ENCODE measurements at places on chromosomes 1 and 21.

DNA sequence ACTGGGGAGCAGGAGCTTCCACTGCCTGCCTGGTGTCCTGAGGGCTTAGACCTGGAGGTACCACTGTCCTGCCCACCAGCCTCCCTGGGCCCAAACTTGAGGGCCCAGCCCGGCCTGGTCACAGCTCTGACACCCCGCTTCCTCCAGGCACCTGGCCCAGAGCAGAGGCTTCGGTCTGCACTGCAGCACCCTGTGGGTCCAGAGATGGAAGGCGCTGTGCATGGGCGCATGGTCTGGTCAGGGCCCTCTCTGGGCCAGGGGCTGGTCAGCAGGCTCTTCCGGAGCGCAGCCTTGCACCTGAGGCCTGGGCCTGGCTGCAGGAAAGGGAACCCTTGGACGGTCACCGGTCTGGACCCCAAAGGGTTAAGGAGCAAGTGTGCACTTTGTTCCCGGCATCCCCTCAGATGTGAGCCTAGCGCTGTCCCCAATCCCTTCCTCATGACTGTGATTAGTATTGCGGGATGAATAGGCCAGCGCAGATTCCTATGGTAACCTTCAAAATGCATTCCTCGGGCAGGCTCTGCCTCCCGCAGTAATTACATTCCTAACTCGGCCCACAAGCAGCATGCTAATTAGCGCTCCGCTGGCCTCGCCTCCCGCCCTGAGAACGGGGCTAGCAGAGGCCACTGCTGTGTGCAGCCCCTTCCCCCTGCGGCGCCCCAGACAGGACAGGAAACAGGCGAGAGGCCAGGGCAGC is 36.3 kb downstream of the PRDM16 start:
- peak; percentile 42 for DNase-seq

GRCh38 chr1:197868751-197869489 is 33.5 kb upstream of the C1orf53 start:
- peak; percentile 14 for DNase-seq

GRCh38 chr1:63173161-63173560 is 149.2 kb upstream of the FOXD3 start:
- DNase-seq, result no peak

DNA sequence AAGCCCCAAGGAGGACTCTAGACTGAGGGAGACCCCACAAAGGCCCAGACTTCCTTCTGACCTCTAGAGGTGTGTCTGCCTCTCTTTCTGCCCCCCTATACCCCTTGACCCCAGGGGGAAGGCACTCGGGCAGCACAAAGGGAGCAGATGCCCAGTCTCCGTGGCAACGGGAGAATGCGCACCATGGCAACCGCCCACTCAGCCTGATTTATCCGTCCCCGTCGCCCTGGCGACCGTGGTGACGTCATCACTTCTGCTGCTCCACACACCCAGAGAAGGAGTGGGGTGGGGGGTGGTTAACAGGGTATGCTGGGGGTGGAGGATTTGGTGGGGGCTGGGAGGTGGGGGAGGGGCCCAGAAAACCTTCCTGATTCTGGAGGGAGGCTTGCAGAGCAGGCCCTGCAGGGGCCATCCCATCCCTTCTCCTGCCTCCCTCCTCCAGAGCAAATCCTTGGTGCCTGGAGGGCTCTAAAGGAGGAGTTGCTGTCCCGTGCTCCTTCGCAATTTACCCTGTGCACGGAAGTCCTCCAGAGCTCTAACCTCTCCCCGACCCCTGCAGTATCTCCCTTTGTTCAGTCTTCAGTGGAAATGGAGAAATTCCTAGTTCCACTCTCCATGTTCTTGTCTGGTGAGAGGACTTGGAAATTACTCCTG is 6.3 kb downstream of the CELF3 start:
- DNase-seq, result peak; percentile 29

GRCh38 chr1:87203904-87204303 is 124.8 kb upstream of the LMO4 start:
- DNase-seq, result no peak

DNA sequence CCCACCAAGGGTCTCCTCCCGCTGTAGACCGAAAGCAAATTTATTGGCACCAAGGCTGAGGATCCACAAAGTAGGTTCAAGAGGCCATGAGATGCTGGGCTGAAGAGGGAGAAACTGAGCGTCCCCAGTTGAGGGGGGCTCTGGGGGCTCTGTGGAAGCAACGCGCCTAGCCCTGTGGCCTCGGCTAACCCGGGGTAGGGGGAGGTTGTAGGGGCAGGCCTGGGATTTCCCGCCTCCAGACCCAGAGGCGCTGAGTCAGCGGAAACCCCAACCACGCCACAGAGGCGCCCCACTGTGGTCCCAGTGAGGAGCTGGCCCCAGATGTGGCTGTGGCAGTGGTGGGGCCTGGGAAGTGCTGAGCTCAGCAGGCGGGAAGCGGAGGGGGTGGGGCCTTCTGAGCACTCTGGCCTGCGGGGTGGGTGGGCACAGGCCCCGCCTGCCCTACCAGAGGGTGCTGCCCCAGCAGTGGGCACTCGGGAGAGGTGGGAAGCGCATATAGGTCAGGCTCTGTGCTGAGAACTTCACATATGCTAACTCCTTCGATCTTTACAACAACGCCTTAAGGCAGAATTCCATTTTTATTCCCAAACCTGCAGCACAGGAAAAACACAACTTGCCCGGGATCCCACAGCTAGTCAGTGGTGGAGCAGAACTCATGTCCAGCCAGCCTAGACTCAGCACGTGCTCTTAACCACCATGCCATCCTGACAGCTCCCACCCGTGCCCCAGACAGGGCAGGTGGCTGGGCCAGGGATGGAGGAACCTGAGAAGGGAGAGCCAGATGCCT is 1.5 kb upstream of the COL16A1 start:
- DNase-seq, result peak; percentile 50

DNA sequence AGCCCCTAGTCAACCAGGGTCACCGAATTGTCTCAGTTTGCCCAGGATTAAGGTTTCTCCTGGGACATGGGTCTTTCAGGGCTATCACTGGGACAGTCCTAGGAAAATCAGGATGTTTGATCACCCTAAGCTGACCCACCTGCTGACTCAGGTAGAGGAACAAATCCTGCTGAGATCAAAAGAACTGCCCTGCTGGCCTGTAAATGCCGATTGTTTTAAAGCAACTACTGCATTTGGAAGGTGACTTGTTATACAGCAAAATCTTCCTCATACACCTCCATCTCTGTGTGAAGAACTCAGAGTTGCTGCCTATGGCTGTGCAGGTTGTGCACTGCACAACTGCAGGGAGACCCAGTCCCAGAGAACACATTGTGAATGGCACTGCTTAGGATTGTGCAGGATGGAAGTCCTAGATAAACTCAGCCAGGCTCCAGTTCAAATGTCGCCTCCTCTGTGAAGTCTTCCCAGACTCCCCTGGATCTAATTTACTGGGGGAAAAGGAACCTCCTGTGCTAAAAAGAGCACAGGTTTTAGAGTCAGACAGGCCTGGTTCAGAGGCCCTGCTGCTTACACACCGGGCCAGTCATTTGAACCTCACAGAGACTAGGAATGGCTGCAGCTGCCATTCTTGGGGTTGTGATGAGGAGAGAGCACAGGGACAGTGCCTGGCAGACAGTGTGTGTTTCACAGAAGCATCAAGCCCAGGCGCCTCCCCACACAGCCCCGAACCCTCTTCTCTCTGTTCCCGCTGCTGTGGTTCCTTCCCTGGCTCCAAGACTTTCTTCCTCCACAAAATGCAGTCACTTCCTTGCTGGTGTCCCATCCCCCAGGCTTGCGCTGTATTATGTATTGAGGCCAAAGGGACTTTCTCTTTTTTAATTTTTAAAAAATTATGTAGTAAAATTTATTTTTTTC is 23.2 kb upstream of the LRP8 start:
- no peak for DNase-seq

DNA sequence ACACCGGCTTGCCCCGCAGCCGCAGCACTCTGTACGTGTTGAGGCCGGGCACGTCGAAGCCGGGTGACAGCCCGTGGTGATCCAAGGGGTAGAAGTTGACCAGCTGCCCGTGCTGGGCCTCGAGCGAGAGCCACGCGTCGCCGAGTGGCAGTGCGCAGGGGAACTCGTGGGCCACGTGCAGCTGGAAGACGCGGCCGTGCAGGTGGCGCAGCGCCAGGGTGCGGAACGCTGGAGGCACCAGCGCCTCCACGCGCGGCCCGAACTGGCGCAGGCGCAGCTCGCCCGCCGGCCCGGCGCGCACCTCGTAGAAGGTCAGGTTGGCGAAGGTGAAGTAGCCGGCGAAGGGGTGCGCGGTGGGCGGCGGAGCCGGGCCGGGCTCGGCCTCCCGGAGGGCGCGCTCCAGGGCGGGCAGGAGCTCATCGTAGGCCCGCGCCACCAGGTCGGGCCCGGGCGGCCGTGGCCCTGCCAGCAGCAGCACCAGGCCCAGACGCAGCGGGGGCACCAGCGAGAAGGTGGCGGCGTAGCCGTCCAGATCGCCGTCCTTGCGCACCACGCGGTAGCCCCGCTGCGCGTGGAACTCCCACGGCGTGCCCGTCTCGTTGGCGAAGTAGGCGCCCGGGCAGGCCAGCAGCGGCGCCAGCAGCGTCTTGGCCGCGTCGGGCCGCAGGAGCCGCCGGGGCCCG is 19.5 kb downstream of the LACTBL1 start:
- DNase-seq, result no peak

DNA sequence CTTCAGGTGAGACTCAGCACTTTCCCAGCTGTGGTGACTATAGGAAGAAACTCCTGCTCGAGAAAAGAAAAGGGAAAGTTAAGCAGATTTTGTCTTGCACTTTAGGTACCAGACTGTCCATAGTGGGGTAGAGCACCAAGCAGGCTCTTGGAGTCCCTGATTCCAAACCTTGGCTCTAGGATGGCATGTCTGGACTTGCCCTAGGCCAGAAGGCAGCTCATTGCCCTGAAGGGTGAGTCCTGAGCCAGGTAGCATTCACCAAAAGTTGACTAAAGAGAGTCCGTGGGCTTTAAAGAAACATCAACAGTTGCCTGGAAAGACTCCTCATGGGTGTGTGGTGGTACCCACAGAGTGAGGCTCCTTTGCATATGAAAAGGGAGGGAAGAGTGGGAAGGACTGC is 145.2 kb upstream of the SNX7 start:
- no peak for DNase-seq

DNA sequence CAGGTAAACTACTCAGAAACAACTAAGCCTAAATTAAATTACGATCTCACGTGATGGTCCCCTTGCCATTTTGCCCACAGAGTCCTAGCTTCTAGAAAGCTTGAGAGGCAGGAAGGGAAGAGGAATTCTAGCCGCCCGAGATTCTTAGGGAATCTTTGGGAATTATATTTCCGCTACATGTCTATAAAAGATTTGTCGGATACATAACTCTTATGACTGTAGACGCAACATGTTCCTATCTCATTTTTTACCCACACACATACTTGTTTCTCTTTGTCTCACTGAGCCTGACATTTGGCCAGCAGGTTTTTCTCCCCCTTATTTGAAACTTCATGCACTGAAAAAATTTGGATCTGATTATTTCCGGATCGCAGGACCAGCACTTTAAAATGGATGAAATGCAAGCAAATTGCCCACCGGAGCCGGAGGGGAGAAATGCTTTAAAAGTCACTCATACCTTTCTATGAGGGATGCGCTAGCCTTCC is 5.5 kb downstream of the GLIS1 start:
- no peak for DNase-seq

GRCh38 chr21:33856893-33857527 is 58.6 kb downstream of the ATP5PO start:
- DNase-seq, result no peak

DNA sequence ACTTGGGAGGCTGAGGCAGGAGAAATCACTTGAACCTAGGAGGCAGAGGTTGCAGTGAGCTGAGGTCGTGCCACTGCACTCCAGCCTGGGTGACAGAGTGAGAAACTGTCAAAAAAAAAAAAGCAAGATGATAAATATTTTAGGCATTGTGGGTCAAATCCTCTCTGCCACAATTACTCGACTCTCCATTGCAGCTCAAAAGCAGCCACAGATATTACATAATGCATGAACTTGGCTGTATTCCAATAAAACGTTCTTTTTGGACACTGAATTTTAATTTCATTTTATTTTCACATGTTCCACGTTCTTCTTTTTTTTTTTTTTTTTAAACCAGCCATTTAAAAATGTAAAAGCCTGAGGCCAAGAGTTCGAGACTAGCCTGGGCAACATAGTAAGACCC is 69.4 kb downstream of the TCP10L start:
- no peak for DNase-seq

GRCh38 chr1:211634461-211634860 is 41.0 kb downstream of the NEK2 start:
- DNase-seq, result no peak

- DNase-seq, result no peak
Observed at GRCh38 chr1:83511146-83511726, 487.7 kb downstream of the TTLL7 start.

DNA sequence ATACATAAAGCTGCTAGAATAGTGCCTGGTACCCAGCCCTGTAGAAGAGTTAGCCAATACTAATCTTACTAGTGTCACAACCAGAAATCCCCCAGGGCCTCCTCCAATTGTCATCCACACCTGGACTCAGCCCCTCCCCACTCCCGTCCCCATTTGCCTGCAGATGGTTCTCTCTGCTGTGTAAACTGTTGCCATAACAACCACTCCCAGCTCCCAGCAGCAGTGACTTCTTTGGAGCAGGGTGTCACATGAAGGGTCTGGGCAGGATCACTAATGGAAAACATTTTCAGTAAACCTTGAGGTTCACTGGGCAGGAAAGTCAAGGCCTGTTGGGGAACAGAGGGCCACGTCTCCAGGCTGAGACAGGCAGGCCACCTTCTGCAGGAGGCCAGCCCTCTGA is 126.0 kb upstream of the IPO9 start:
- no peak for DNase-seq

GRCh38 chr1:109906160-109906838 is 4.3 kb upstream of the CSF1 start:
- DNase-seq, result no peak

GRCh38 chr1:50666849-50667248 is 243.6 kb upstream of the DMRTA2 start:
- peak; percentile 69 for DNase-seq

DNA sequence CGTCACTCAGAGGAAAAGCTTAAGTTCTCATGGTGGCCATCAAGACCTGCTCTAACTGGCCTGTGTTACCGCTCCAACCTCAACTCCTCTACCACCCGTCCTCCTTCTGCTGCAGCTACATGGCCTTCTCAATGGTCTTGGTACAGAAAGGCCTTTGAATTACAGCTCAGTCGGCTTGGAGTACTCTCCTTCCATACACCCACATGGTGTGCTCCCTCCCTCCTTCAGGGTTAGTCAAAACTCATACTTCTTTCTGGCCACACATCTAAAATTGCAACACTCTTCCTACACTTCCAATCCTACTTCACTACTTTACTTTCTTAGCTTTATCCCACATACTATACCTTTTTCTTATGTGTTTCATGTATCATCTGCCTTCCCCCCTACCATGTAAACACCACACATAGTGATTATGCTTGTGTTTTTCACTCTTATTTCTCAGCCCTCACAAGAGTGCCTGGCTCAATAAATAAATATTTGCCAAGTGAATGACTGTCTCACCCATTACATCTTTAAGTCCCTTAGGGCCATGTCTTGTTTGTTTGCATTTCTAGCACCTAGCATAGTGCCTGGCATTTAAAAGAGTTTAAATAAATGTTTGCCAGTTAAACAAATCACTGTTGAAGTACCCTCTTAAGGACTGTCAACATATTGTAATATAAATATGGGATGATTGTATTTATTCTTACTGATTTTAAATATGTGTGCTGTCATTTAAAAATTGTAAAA is 37.6 kb upstream of the HMCN1 start:
- no peak for DNase-seq

Measured in midbrain (tissue), 1 donor.